GM23248 (cell line): ENCODE measurements at places on chromosomes 7 and 10. TPM values are rescaled to one million over a fixed set of nuclear protein-coding genes. Genes with fewer than 3 reads are reported as not detected.
A peak's percentile ranks its signal among the peaks of the same experiment; 100 is the strongest.

GRCh38 chr10:3803295-3803926 is 18.4 kb upstream of the KLF6 start:
- peak; percentile 88 for DNase-seq

GRCh38 chr10:35916791-35917190 is 274.7 kb upstream of the FZD8 start:
- DNase-seq = peak; percentile 49

- no peak for DNase-seq
Observed at GRCh38 chr10:7593905-7594304, 72.9 kb downstream of the ITIH5 start.

- DNase-seq = peak; percentile 38
Observed at GRCh38 chr7:128889121-128889520, 21.4 kb downstream of the KCP start.

DNA sequence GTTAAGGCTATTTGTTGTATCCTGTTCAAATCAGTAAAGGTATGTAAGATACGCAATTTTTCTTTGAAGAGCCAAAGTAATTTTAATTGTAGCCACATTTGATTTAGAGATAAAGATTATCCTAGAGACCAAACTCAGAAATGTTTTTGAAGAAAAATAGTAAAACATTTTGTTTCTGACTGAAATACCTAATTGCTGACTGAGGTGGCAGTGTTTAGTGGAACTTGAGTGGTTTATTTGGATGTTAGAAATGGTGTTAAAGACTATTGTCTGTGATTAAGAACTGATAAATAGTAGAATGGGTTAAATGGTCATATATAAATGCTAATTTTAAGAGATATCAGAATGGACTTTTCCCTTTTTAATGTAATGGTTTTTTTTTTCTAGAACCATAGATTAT is 15.3 kb downstream of the EDRF1 start:
- peak; percentile 10 for DNase-seq

DNA sequence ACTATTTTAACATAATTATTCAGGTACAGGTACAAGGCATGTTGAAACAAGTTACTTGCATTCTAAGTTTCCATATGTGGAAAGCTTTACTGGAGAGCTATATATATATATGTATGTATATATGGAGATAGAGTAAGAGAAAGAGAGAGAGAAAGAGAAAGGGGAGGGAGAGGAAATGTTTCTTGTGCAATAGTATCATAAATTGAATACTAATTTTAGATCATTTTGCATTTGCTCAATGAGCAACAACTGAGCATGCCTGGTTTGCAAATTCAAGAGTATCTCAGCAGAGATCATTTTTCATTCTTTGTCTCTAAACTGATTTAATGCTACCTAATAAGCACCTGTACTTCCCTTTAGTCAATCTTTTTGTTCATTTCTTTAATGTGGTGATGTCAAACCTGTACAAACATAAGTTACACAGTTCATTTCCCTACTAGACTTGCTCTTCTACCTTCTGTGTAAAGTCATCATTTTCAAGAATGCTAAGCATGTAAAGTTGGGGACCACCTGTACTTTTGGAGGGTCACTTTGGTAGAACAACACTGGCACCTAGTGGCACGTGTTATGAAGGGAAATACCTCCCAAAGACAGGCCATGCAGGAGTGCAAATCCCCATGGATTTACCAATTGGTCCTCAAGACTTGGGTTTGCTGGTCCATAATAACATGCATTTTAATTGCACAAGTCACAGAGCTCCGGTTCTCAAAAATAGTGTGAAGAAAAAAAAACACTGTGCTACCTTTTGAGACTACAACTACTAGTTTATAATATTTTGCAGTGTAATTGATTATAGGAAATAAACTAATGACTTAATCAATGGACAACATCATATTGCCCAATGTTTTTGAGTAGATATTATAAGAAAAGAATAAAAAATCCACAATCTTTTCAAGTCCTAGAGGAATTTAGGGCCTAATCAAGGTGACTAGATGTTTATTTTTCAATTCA is 431.2 kb upstream of the IGFBP3 start:
- DNase-seq = peak; percentile 74

DNA sequence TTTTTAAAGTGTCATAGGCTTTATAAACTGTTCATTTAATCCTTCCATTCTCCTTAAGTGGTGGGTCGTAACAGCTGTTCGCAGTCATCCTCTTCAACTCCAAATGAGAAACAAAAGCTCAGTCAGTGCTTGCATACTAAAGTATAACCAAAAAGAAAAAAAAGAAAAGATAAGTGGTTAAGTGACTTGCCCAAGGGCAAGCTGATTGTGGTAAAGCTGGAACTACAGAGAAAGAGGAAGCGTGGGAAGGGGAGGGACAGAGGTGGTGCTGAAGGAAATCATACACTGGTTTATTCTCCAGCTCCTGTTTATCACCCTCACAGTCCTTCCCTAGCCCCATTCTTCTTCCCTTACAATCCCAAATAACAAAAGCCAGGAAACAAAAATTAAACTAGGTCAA is 29.6 kb downstream of the IDE start:
- peak; percentile 16 for DNase-seq

DNA sequence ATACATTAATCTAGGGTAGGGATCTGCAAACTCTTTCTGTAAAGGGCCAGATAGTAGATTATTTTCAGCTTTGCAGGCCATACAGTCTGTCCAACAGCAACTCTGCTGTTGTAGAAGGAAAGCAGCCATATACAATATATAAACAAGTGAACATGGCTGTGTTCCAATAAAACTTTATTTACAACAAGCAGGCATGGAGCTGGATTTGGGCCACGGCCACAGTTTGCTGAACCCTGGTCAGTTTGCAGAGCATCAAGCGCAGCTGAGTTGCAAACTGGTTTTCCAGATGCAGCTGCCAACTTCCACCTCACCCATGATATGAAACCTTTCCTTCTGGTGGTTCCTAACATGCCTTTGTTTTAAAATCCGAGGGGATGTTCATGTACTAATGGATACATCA is 310.4 kb upstream of the NFE2L3 start:
- DNase-seq = no peak

GRCh38 chr7:127973832-127974231 is 57.4 kb downstream of the LRRC4 start:
- no peak for DNase-seq

- no peak for DNase-seq
Observed at GRCh38 chr10:74977913-74978847, 133.3 kb upstream of the SAMD8 start.

- peak; percentile 98 for DNase-seq
Observed at GRCh38 chr10:12419262-12419847, 70.0 kb downstream of the CAMK1D start.

GRCh38 chr7:37920849-37921805 is 687 bp downstream of the EPDR1 start:
- peak; percentile 31 for DNase-seq

- DNase-seq = no peak
Observed at GRCh38 chr10:100579261-100580090, 43.7 kb downstream of the HIF1AN start.

- peak; percentile 41 for DNase-seq
Observed at GRCh38 chr10:116737627-116738327, 4.6 kb downstream of the HSPA12A start.

DNA sequence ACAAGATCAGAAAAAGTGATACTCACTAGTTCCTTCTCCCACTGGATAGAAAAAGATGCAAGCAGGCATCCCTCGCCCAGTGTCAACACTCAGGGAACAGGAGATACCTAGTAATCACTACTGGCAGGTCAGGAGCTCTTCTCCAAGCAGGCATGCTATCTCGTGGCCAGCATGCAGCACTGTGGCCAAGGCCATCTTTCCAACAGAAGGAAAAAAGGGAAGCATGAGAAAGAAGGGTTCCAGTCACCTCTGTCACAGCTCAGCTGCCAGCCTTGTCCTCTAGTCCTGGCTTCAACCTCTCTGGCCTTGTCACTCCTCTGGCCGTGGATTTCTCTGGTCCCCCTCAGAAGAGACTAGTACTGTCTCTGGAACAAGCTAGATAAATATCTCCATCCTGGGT is 45.3 kb downstream of the DLG5 start:
- DNase-seq = no peak

GRCh38 chr10:11763501-11763861 is 21.3 kb downstream of the ECHDC3 start:
- DNase-seq = no peak

VSTM4 gene
- 8.7 and 9.5 TPM in 2 replicates for total RNA-seq

XRCC2 gene
- total RNA-seq = 0.76 and 1.1 TPM in 2 replicates

FAM25C gene
- total RNA-seq = not detected in 2 replicates
